Cerebellar nuclear complex (tissue), 1 donor: ENCODE measurements at places on chromosomes 11 and 22.

DNA sequence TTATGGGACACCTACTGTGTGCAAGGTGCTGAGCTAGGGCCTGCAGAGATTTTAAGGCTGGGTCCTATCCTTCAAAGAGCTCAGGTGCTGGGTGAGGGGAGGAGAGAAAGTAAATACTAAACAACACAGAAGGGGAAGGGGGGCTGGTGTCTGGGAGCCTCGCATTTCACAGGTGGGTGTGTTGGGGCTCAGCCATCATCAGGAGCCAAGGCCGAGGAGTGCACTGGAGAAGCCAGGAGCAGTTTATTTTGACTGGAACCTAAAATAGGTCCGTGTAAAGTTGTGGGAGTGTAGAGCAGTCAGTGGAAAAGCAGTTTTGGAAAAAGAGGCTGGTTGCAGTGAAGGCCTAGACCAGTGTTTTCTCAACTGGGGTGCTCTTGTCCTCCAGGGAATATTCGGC lies 17.5 kb downstream of the NECTIN1 start:
- no peak for DNase-seq

- no peak for DNase-seq
Observed at GRCh38 chr22:43516996-43517635, 105.3 kb downstream of the MPPED1 start.

DNA sequence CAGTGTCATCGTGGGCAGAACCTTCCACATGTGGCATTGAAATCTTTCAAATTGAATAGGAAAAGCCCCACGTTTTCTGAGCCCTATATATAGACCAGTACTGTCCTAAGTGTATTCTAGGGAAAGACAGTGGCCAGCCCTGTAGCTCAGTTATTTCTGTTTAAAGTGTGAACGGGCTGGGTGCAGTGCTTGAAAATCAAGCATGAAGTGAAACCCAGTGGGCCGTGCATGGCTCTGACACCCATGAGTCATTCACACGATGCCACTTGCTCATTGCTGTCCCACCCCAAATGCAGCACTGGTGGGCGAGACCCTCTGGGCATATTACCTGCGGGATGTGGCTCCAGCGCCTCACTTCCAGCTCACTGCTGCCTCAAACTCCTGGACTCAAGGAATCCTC lies 29.8 kb upstream of the CCDC188 start:
- no peak for DNase-seq

DNA sequence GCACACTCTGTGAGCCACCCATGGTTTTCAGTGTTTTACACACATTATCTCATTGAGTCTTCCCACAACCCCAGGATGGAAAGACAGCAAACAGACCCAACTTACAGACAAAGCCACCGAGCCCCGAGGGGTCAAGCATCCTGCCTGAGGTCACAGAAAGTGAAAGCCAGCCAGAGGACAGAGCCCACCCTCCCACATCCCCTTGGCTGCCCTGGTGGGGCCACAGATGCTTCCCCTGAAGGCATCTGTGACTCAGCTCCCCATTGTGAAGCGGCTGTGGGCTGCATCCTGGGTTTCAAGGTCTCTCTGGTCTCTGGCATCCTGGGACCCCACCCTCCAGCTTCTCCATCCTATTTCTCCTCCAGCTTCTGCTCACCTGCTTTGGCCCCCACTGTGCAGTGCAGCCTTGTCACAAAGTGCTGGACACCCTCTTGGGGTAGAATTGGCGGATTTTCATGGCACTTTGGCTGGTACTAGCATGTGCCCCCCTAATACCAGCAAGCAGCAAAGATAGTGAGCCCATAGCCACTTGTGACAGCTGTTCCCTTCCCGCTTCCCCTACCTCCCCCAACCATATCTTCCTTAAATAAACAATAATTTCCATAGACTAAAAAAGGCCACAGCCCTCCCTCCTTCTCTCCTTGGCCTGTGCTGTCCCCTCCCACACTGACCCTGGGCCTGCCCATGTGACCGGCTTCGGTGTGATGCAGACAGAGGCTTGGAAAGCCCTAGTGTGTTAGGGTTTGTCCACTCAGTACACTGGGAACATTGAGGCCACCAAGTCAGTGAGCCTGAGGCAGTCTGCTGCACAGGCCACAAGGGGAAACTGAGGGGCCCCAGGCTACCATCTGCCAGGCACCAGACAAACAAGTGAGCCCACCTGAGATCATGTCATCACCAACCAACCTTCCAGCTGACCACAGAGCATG lies 53.9 kb upstream of the SHISAL1 start:
- no peak for DNase-seq

DNA sequence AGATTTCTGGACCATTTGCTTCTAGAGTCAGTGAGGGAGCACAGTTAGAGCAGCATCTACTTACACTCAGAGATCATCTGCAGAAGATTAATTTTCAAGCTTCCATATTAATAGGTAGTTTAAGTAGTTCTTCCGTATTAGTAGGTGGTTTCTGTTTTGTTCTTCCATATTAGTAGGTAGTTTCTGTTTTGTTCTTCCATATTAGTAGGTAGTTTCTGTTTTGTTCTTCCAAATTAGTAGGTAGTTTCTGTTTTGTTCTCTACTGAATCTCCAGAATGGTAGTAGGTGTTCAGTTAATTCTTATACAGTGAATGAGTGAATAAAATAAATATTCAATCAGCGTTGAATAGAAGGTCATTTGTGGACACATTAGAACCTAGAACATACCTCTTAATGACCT lies 175.7 kb downstream of the TMEM135 start:
- no peak for DNase-seq
